Astrocyte of the spinal cord (primary cell): ENCODE measurements at places on chromosomes 11 and 22.

- no peak for DNase-seq
These were observed 44.4 kb downstream of the CNTN5 start for GRCh38 chr11:99065121-99065520.

GRCh38 chr11:109112821-109113280 is 309.1 kb upstream of the C11orf87 start:
- no peak for DNase-seq

GRCh38 chr11:78467370-78467769 is 49.8 kb upstream of the GAB2 start:
- no peak for DNase-seq

DNA sequence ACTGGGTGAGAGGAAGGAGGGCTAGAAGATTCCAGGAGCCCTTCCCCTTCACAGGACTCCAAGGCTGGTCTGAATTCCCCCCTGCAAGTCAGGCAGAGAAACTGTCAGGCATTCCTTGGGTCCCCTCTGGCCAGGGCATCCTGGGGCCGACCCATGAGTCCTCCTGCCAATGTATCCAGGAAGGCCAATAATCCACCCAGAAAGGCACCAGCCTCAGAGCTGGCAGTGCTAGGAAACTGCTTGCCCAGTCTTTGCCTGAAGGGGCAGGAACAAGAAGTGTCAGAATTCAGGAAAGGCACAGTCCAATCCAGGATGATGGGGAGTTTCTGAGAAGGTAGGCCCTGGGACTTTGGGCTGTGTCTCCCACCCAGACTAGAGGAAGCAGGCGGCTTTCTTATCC is 41.0 kb downstream of the BUD13 start:
- no peak for DNase-seq

GRCh38 chr22:45503816-45504372 is 1.2 kb downstream of the FBLN1 start:
- DNase-seq = no peak

DNA sequence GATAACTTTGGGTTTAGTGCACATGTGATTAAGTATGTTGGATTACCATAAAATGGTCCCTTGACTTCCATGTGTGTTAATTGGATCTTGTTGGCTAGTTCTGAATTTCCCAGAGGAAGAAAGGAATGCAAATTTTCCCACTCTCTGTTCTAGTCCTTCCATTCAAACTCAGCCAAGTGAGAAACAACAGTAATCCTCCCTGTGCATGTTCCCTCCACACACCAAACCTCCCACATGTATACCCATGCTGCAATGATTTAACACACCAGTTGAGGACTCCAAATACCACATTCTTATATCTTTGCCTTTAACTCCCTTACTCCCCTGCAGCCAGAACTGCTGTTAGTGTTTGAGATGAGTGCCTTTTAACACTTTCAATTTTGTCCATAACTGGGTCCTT is 1158.9 kb downstream of the DLG2 start:
- no peak for DNase-seq

- no peak for DNase-seq
These were observed 55.7 kb downstream of the BCR start for GRCh38 chr22:23236026-23236425.

DNA sequence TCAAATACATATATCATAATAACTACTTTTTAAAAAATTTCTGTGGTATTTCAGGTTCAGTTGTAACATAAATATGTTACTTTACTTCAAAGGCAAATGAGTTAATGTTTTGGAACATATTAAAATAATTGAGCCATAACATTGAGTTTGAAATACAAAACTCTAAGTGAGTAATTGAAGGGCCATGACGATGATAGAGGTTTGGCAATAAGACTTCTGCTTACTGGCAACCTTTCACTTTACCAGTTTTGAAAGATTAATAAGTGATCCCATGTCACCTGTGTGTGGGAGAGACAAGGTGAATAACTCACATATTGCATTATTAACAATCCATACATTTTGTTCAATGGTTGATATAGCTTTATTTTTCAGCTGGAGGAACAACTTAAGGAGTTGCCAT is 144.4 kb downstream of the GRIA4 start:
- no peak for DNase-seq

DNA sequence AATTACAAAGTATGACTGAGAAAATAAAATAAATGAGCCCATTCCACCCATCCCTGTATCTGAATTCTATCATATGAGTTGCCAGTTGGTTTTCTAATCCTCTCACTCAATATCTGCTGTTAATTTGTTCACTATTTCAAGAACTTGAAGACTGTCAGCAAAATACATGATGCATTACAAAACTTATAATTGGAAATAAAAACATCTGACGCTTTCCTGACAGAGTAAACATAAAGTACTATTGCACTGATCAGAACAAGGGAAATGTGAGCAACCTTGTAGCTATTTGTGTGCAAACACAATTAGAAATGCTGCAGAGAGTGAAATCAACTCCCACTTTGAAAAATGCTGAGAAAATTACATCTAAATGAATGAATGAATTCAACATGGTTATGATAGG is 97.1 kb downstream of the MPPED2 start:
- DNase-seq = no peak

DNA sequence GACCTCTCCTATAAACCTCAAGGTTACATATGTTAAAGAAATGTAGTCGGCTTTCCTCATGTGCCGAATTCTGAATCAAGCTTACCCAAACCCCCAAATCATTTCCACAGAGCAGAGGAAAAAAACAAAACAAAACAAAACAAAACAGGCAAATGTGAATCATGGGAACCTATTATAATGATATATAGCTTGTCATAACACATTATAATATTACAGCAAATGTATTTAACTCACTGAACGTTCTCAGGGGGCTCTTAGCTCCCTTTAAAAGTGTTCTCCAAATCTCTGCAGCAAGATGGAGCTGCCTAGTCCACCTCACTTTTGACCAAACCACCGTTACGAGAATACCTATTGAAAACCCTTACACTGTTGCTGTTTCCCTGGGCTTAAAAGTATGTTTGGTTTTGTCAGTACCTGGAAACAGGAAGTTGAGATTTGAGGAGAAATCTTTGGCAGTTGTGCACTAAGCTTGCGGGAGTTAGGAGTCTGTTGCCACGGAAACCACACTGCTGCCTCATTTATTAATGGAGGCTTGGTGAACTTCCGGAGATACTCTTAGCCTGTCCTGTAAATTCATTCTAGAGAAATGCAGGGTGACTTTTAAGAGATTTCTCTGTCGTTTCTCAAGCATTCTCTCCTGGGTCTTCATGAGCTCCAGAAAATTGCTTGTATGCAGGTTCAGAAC is 167.0 kb upstream of the RASSF10 start:
- DNase-seq = peak; percentile 83

GRCh38 chr22:40039482-40040115 is 44.8 kb downstream of the FAM83F start:
- DNase-seq = no peak

DNA sequence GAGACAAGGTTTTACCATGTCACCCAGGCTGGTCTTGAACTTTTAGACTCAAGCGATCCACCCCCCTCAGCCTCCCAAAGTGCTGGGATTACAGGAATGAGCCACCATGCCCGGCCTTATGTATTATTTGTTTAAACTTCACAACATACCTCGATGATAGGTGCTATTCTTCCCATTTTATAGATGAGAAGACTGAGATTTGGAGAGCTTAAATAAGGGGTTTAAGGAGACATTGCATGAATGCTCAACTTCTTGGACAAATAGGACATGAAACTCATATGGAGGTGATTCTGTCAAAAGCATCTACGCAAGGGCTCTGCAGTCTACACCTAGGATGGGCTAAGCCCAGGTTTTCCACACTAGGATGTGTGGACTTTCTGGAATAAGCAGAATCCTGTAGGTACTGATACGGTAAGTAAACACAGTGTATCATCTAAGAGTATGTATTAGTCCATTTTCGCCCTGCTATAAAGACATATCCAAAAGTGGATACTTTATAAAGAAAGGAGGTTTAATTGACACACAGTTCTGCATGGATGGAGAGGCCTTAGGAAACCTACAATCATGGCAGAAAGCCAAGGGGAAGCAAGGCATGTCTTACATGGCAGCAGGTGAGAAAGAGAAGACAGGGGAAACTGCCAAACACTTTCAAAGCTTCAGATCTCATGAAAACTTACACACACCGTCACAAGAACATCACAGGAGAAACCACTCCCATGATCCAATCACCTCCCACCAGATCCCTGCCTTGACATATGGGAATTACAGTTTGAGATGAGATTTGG is 62.8 kb upstream of the CAPRIN1 start:
- no peak for DNase-seq

GRCh38 chr11:29214833-29215232 is 802.0 kb downstream of the KCNA4 start:
- DNase-seq = peak; percentile 9

DNA sequence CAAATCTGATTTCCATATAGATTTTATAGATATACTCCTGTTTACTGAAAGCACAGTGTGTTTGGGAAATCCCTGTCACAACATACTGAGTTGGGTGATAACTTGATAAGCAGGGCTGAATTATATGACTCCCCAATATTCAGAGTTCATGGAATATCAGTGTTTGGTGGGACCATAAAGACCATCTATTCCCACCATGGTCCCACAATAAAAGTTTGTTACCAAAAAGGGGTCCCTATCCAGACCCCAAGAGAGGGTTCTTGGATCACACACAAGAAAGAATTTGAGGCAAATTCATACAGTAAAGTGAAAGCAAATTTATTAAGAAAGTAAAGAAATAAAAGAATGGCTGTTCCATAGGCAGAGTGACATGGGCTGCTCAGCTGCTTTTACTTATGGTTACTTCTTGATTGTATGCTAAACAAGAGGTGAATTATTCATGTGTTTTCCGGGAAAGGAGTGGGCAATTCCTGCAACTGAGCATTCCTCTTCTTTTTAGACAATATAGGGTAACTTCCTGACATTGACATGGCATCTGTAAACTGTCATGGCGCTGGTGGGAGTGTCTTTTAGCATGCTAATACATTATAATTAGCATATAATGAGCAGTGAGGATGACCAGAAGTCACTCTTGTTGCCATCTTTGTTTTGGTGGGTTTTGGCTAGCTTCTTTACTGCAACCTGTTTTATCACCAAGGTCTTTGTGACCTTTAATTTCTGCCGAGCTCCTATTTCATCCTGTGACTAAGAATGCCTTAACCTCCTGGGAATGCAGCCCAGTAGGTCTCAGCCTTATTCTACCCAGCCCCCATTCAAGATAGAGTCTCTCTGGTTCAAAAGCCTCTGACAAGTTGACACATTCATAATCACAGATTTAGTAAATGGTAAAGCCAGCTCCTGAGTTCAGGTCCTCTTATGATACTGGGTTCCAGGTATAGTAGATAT is 240.6 kb upstream of the PDGFD start:
- DNase-seq = no peak

- DNase-seq = no peak
These were observed 88.6 kb downstream of the LARGE1 start for GRCh38 chr22:33831651-33832050.

DNA sequence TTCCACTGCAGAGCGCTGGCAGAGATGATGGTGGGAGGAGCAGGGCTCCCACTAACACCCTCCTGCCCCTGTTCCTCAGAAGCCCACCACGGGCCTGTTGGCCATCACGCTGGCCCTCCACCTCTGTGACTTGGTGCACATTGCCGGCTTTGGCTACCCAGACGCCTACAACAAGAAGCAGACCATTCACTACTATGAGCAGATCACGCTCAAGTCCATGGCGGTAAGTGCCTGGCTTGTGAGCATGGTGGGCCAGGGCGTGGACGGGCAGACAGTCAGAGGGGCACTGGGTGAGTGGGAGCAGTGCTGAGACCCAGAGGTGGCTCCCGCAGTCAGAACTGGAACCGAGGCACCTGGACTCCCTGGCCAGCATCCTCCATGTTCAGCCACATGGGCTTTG is 57.9 kb downstream of the ST3GAL4 start:
- no peak for DNase-seq

DNA sequence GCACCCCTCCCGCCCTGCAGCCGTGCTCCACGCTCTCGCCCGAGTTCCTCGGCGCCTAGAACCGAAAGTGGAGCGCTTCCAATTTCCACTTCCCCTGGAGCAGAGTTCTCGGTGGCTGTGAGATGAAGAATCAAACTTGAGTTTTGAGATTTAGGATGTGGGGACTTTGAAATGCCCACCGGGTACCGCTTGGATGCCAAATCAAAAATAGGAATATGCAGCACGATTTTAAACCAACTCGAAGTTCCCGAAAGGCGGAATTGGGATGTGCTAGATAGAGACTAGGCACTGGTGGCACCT is 569 bp downstream of the POLA2 start:
- peak; percentile 46 for DNase-seq

GRCh38 chr11:133947321-133947756 is 9.4 kb downstream of the IGSF9B start:
- DNase-seq = peak; percentile 29

DNA sequence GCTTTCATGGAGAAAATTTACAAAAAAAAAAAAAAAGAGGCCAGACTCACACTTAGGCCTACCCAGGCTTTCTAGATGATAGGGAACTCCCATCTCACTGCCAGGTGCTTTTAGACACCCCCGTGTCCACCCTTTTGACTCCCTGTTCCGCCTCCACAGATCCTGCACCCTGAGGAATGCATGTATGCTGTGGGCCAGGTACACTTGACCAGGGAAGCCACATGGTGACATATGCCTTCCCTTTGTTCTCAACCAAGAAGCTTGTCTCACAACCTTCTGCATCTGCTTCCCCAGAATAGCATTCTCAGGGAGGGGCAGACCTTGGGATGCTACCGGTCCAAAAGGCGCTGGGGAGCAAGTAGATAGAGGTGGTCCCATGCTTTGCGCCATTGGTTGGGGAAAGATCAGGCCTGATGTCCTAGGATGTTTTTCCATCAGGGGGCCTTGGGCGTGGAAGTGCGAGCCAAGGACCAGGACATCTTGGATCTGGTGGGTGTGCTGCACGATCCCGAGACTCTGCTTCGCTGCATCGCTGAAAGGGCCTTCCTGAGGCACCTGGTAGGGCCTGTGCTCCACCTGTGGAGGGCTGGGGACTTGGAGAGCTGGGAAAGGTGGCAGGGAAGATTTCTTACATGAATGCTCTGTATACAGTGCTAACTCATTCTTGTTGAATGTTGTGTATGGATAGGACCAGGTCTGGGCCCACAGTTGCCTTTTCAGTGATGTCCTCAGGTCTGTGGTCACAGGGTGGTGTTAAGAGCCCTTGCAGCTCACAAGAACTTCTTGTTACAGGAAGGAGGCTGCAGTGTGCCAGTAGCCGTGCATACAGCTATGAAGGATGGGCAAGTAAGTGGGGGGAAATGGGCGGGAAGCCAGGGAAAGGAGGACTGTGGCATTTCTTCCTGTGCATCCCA is 7.5 kb downstream of the HMBS start:
- DNase-seq = no peak

- DNase-seq = no peak
These were observed 4.3 kb downstream of the RCOR2 start for GRCh38 chr11:63912678-63913077.

GRCh38 chr11:59403546-59403945 is 22.7 kb downstream of the OR5A2 start:
- no peak for DNase-seq

- no peak for DNase-seq
These were observed 29.9 kb downstream of the GLB1L2 start for GRCh38 chr11:134361661-134362060.

GRCh38 chr11:68255526-68255925 is 16.2 kb downstream of the C11orf24 start:
- DNase-seq = peak; percentile 9
